ENCODE measurements at places on chromosomes 4 and X. TPM values are rescaled to one million over a fixed set of nuclear protein-coding genes. Genes with fewer than 3 reads are reported as not detected.

GRCh38 chrX:46234775-46235174 is 310.4 kb downstream of the ZNF674 start:
- DNase-seq: no peak

GRCh38 chrX:42107495-42108488 is 184.4 kb upstream of the CASK start:
- no peak for DNase-seq

BEX1 gene
- total RNA-seq: 0.90 TPM

GRCh38 chr4:107721436-107722100 is 1.5 kb upstream of the PAPSS1 start:
- DNase-seq: no peak

- no peak for DNase-seq
These were observed 714 bp downstream of the RTL3 start for GRCh38 chrX:78658414-78658813.
